Stimulated activated CD4-positive, alpha-beta T cell treated with anti-CD3 and anti-CD28 coated beads, TNF-alpha, amount 100 ng/mL, for 48 hours (primary cell): ENCODE measurements at places on chromosomes 1 and 21.

DNA sequence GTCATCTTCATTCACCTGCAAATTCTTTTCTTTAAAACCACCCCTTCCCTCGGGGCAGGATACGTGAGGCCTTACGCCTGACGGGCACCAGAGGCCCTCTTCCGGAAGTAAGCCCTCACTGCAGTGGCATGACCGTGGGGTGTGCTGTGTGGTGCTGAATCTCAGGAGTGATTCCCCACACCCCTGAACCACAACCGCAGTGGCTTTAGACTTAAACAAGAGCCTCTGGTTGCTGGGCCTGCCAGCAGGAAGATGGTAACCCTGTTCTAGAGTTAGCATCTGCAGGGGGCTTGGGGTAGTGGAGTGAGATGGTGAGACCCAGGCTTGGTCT lies 12.1 kb downstream of the BSND start:
- DNase-seq, result no peak

DNA sequence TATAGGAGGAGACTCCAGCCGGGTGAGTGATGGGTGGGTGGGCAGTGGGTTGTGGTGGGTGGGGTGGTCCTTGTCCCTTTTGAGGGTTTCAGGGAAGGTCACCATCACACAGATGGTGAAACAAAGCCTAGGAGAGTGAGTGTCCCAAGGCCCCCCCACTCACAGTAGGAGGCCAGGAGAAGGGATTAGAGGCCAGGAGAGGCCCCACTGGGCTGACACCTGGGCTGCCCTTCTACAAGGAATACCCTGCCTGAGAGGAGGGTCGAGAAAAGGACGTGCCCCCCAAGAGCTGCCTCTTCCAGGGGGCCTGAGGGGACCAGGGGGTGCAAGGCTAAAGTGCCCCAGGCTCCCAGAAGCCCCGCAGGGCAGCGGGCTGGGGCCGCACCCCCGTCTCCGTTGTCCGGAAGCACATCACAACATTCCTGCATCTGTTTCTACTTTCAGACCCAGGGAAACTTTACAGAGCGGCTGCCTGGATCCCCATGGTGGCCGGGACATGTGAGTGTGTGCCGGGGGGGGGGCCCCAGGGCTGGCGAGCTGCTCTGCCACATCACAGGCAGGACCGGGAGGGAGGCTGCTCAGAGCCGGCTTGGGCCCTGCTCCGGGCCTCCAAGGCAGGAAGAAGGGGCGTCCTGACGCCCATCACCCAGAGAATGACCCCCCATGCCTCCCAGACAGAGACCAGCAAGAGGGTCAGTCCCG lies 68.2 kb downstream of the ARHGEF16 start:
- DNase-seq, result no peak

GRCh38 chr1:228283043-228283371 lies 75.2 kb downstream of the OBSCN start:
- DNase-seq, result no peak

DNA sequence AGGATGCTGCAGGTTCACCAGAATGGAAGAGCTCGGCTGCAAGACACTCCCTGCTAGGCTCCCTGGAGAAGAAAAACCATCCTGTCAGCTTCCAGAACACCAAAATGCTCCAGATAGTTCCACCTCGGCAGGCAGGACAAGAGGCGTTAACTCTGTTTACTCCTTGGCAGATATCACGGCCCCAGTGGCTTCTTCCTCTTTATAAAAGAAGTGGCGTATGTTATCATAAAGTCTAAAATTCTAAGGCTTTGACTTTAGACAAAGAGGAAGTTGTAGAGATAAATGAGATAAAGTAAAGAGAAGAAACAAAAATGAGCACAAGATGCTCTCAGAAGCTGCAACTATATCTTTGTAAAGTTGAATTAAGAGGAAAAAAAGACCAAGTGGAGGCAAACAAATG lies 24.3 kb upstream of the MTF1 start:
- no peak for DNase-seq

GRCh38 chr1:33296082-33296458 lies 24.8 kb downstream of the A3GALT2 start:
- no peak for DNase-seq
